ENCODE measurements at places on chromosomes 5 and 9.

DNA sequence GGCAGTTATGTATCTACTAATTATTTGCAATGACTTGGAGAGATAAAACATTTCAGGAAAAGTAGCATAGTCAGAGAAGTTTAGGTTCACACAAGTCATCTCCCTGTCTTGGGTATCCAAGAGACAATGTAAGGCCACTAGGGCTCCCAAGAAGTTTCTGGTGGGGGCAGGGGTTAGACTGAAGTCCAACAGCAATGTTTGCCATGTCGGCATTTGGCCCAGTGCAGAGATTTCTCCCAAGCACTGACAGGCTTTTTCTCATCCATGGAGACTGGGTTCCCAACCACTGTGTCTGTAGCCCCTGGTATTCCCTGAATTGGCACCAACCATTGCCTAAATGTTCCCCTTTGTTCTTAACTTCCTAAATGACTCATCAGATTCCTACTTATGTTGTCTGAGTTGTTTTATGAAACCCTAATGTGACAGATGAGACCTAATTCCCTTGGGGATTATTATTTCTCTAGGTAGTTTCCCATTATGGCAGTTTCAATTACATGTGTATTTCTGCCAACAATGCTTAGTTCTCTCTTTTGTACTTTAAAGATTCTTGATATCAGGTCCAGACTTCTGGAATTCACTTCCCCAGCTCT is 103.6 kb upstream of the EGFLAM start:
- DNase-seq, result no peak

GRCh38 chr9:75071530-75072122 is 16.3 kb downstream of the NMRK1 start:
- no peak for DNase-seq

DNA sequence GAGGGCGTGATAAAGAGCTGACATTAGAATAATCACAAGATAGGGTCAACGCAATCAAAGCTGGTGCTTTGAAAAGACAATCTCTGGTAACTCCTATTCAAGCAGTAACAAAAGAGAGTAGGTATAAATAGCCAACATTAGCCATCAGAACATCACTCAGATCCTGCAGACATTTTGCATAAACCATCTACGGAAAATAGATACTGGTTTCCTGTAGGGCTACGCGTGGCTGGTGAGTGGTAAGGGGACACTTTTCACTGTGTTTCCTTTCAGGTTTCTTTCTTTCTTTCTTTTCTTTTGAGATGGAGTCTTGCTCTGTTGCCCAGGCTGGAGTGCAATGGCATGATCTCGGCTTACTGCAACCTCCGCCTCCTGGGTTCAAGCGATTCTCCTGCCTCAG is 22.3 kb downstream of the TTF1 start:
- DNase-seq, result no peak

GRCh38 chr9:75891771-75892215 is 1.3 kb downstream of the PCSK5 start:
- no peak for DNase-seq

GRCh38 chr9:135606885-135607259 is 32.5 kb downstream of the GLT6D1 start:
- DNase-seq, result no peak
